NCI-H1048 (cell line): ENCODE measurements at places on chromosomes 3 and 15.

GRCh38 chr15:74768771-74769342 lies 13.0 kb upstream of the CSK start:
- peak; percentile 11 for DNase-seq

DNA sequence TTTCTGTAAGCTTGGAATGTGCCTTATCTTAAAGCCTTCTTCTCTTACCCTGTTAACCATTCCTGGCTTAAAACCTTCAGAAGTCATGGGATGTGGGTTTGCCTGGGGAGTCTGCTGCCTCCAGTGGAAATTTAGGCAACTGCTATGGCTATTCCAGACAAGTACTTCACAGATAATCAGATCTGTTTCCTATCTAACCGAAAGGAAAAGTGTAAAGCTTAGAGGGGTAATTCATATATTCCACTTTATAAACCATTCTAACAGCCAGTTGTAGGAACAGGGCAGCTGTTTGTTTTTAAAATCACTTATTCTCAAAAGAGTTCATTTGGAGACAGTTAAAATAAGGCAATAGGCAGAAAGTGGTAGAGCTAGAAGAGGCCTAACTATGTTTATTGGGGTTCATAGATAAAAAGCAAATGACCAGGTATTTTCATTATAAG lies 219.9 kb downstream of the TCF12 start:
- DNase-seq = no peak

GRCh38 chr3:160434071-160434470 lies 15.5 kb downstream of the TRIM59 start:
- no peak for DNase-seq

GRCh38 chr3:46383211-46383950 lies 12.6 kb downstream of the CCR5 start:
- DNase-seq = no peak

- no peak for DNase-seq
Observed at GRCh38 chr15:56202701-56203100, 41.0 kb downstream of the RFX7 start.

- DNase-seq = no peak
Observed at GRCh38 chr15:81239190-81239589, 42.5 kb downstream of the IL16 start.

DNA sequence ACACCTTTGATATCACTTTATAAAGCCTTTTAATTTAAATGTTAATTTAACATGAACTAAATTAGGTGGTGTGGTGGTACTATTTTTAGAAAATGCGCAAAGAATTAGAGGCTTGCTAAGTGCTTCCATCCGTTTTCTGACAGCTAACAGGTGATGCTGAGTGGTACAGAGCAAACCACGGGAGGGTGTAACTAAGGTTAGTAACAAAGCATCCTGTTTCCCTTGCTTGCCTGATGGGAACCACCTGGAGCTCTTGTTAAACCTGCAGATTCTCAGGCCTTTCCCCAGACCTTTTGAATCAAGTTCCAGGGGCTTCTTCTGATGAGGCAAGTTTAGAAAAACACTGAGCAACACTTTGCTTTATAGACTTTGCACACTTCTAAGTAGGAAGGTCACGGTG lies 101.0 kb downstream of the ATG7 start:
- DNase-seq = no peak

- DNase-seq = no peak
Observed at GRCh38 chr3:45572755-45573154, 21.8 kb upstream of the LIMD1 start.

DNA sequence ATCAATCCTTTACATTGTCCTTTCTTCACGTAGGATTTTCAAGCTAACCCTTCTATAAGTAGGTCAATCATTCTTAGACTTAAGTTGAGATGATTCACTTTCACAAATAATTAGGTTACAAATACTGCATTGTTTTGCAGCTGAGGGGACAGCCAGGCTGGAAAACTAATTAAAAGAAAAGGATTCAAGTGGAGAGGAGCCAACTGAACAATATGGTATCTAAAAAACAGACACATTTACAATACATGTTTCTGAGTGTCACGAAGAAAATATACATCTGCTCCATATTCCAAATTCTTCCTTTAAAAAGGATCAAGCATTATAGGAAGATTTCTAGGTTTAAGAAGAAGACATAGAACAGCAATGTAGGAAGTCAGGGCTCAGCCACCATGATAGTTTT lies 70.2 kb downstream of the PEAK1 start:
- DNase-seq = no peak

GRCh38 chr3:22732641-22733040 lies 470.5 kb upstream of the UBE2E2 start:
- no peak for DNase-seq

DNA sequence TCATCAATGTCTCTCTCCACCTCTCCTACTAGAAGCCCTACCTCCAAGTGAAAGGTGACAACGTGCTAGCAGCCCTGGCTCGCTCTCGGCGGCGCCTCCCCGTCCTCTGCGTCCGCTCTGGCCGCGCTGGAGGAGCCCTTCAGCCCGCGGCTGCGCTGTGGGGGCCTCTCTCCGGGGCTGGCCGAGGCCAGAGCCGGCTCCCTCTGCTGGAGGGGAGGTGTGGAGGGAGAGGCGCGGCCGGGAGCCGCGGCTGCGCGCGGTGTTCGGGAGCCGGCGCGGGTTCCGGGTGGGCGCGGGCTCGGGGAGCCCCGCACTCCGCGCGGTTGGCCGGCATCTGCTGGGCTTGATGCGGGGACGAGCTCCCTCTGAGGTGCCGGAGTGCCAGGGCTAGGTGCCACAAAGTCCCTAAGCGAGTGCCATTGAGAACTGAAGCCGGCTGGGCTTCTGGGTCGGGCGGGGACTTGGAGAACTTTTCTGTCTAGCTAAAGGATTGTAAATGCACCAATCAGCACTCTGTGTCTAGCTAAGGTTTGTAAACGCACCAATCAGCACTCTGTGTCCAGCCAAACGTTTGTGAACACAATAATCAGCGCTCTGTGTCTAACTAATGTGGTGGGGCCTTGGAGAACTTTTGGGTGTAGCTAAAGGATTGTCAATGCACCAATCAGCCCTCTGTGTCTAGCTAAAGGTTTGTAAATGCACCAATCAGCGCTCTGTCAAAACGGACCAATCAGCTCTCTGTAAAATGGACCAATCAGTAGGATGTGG lies 84.8 kb upstream of the ARRDC4 start:
- no peak for DNase-seq

DNA sequence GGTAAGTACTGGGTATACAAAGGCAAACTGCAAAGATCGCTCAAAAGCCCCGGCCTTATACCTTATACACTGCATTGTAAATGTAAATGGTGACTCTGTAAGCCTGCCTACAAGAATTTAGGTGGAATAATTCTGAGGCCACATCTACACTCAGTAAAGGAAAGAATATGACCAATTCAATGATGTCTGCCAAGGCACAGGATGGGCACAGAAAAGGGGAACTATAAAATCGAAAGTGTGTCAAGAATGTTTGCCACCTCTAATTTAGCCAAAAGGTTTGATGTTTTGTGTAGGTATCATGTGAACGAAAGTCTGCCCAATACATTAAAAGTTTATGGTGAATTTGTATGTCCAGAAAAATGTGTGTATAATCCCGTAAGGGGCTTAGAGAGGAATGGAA lies 96.1 kb downstream of the FOXP1 start:
- no peak for DNase-seq

GRCh38 chr3:131731709-131732108 lies 228.9 kb upstream of the MRPL3 start:
- no peak for DNase-seq

DNA sequence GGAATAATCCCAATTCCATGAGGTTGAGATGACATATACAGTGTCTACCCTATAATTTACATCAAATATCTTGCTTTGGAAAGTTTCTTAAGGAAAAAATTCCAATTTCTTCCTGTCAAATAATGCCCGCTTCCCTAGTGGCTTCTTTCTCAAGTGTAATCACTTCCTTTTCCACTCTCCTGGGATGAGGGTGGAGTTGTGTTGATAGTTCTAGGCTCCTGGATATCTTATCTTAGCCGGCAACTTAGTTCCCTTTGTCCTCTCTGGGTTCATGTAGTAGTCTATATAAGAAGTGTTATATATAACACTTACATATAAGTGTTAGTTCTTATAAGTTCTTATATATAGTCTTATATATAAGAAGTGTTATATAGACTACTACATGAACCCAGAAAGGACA lies 10.9 kb downstream of the TAGLN3 start:
- DNase-seq = no peak

DNA sequence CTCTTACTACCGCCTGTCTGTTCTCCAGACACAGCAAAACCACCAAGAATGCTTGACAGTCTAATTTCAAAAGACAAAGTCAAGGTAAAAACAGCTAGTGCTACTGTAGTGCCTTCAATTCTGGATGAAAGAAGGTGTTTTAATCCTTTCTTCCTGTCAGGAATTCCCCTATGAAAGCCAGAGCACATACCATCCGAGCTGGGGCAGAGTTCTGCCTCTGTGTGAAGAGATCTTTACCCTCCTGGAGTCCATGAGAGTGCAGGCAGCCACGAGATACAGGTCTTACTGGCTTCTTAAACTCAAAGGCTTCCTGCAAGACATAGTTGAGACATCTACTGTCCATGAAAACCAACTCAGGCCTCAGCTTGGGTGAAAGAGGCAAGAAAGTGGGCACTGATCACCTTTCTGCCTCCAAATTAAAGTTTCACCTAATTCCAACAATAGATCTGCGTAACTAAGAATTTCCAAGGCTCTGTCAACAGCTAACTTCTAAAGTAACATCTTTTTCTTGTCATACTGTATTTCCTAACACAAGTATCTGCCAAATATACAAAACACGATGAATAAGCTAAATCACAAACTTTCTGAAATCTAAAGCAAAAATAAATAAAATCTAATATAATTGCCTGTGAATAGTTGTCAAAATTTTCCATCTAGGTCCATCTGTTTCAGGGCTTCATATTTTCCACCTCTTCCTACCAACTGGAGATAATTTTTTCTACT lies 7.5 kb downstream of the CDC25A start:
- DNase-seq = no peak

GRCh38 chr3:182242489-182242942 lies 530.8 kb downstream of the SOX2 start:
- no peak for DNase-seq

DNA sequence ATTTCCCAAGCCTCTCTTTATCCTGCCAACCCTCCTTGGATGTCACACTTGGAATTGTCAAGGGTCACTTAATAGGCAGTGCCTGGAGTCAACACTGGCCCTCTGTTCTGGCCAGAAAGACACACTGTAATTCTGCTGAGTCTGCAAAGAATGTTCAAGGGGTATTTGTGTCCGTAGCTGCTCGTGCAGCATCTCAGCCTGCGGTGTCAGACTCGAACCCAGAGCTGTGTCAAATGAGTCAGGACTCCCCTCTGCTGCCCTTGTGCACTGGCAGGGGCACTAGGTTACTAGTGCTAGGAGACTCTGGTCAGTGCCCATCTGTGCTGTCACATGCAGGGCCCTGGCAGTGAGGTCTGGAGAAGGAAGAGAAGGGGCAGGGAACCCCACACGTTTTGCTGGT lies 795 bp upstream of the AHSG start:
- DNase-seq = no peak

DNA sequence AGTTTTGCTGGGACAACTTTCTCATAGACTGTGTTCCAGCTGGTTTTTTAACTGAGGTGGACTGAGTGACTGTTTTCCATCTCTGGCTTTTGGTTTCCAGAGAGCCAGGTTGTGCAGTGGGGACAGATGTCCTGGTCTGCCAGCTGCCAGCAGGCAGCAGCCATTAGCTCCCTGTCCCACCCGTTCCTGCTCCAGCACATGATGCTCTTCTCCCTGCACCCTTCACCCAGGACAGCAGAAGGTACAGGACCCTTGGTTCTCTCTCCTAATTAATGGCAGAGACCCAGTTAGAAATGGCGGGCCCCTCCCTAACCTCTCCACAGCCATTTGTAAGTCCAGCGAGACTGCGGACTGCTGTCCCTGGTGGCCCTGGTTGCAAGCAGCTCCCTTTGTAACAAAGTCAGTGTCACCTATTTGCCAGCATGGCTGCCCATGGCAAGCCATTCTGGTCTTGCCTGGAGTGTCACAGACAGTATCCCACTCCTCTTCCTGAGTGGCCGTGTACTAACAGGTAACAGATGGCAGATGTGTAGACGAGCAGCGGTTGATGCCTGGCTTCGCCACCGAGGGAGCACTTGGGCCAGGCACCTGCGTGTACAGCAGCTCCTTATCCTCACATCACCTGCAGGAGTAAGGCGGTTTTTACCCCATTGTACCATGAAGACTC lies 148.3 kb downstream of the DNAJB8 start:
- DNase-seq = no peak

DNA sequence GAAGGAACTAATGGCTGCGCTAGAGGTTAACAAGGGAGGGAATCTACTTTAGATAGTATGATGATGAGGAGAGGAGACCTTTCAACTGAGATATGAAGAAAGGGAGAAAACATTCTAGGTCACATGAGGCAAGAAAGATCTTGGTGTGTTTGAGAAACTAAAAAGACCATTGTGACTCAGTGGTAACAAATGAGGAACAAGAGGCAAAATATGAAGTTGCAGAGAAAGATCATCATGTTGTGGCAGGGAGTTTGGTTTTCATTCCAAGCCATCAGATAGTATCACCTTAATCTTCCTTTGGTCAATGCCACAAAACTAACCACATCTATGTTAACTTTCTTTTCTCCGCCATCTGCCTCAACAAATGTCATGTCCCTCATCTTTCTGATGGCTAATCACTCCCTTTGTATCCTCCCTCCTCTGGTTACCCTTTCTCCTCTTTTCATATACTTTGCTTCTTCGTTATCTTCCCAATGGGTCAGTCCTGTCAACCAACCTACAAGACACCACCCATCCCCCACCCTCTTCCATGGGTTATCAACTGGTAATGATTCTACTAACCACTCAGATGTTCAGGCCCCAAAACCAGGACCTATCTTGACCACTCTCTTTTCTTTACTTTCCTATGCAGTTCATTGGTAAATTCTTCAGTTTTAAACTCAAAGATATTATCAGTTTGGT lies 2.4 kb upstream of the PDCD6IP start:
- no peak for DNase-seq

- DNase-seq = no peak
Observed at GRCh38 chr15:79310612-79310984, 314 bp upstream of the TMED3 start.

- no peak for DNase-seq
Observed at GRCh38 chr15:44729408-44730127, 6.8 kb upstream of the TRIM69 start.

DNA sequence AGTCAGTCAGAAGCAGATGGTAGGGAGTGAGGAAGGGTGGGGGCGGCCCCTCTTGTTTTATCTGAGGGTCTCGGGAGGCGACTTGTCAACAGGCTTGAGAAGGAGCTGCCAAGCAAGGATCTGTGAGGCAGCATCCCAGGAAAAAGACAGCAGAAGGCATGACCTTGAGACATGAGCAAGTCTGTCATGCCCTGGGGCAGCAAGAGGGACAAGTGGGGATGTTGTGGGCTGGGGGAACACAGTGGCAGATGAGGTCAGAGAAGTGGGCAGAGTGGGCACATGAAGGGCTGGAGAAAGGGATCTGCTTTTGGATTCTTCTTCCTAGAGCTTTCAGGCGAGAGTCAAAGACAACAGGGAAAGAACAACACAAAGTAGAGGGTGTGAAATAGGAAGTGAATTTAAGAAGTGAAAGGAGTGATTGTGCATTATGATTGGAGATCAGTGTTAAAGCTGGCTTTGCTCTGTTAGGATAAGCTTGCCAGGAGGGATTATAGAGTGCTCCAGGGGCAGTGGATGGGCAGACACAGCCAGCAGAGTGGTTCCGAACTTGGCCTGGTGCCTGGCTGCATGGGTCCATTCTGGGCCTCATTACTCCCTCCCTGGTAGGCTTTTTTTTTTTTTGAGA lies 73.3 kb downstream of the USP13 start:
- no peak for DNase-seq
